ENCODE measurements at places on chromosomes 16 and 17.

- no peak for DNase-seq
These were observed 58.5 kb downstream of the HS3ST3B1 start for GRCh38 chr17:14359163-14360020.

DNA sequence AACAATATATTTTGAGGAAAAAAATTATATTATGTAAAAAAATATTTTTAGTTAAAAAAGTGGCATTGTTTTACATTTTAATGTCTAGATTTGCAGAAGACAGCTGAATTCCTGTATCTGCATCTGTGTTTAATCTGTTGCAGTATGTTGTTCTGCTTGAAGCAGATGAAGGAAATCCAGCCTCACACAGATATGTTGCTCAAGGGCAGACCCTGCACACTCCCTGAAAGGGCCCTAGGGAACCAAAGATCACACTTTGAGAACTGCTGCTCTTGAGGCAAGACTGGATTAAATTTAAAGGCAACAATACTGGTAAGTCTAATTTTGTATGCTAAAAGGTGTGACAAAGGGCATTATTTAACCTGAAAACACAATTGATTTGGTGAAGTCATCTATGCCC, 16.4 kb upstream of the SLC6A4 start:
- no peak for DNase-seq

- DNase-seq = no peak
These were observed 8.7 kb downstream of the HOXB1 start for GRCh38 chr17:48522031-48522653.

GRCh38 chr17:82330322-82331239, 3.0 kb downstream of the SECTM1 start:
- DNase-seq = peak; percentile 97

- peak; percentile 10 for DNase-seq
These were observed 507.5 kb upstream of the HSBP1 start for GRCh38 chr16:83300326-83300725.

GRCh38 chr16:29852654-29853053, 10.4 kb downstream of the CDIPT start:
- no peak for DNase-seq

DNA sequence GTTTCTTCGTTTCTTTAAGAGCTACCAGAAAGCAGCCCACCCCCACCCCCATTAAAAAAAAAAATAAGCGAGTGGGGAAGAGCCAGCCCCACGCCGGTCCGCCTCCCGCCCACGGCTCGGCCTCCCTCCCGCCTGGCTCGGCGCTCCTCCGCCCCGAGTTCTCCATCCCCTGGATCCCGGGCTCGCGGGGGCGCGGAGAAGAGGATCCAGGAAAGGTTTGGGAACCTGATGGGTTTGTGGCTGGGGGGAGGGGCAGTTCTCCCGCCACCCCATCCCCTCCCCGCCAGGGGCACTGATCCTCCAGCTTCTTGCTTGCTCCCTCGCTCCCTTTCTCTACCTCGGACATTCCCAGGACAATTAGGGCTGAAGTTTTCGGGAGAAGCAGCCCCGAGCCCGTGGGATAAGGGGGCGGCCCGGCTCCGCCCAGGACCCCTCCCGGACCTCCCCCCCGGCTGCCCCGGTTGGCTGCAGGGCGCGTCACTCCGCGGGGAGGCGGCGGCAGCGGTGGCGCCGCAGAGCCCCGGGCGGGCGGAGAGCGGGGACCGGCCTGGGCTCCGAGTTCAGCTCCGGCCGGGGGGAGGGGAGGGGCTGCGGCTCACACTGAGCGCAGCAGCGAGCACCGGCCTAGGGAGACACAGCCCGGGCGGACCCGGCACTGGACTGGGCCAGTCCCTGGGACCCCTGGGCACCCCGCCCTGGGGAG, 1.0 kb upstream of the SALL1 start:
- peak; percentile 39 for DNase-seq

- DNase-seq = peak; percentile 89
These were observed at the start of gene PTGES3L for GRCh38 chr17:42979511-42980273. Gene PTGES3L, minus strand, starts transcription at chr17:42980080. Its CDS starts 27 bp downstream, at chr17:42980053.

- no peak for DNase-seq
These were observed 138.8 kb upstream of the ERCC4 start for GRCh38 chr16:13781169-13781564.

GRCh38 chr17:27952366-27952765, 59.2 kb upstream of the LYRM9 start:
- no peak for DNase-seq
